ENCODE measurements at places on chromosomes 6 and 20.

DNA sequence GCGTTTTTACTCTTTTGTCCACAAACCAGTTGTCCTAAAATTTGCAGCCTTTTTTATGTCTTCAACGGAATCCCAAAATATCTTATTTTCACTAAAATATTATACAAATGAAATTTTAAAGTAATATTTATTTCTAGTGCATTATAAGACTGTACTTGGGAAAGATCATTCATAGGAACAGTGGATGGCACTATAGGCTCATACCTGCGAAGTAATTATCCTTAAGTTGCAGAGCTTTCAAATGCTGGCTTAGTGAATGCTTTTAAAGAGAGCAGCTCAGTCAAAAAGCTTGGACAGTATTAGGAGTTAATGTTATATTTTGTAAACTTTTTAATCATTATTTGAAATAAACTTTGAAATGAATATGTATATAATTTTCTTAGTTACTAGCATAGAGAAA is 254.9 kb downstream of the CDKAL1 start:
- DNase-seq = no peak

DNA sequence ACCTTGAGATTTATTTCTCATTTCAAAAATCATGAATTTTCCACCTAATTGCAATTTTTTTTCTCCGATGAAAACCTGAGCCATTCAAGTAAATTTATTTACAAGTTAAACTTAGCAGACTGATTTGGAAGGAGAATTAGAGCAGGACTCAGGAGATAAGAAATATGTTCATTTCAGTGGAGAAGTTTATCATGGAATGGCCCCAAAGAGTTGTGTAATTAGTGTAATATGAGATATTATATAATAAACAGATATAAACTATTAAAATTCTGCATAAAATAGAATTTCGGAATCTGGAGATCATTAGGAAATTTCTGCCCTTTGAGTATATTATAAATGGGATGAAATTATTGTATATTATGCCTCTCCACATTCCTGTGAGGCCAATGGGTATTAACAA is 596.8 kb downstream of the QKI start:
- DNase-seq = no peak

- DNase-seq = no peak
Observed at GRCh38 chr6:6927521-6928361, 180.0 kb upstream of the RREB1 start.

- no peak for DNase-seq
Observed at GRCh38 chr6:41457303-41457670, 88.9 kb upstream of the FOXP4 start.

- DNase-seq = no peak
Observed at GRCh38 chr6:19322691-19323485, 514.3 kb upstream of the ID4 start.
